Activated T-cell treated with anti-CD3 and anti-CD28 coated beads for 4 hours (primary cell): ENCODE measurements at places on chromosomes 2 and 18.

DNA sequence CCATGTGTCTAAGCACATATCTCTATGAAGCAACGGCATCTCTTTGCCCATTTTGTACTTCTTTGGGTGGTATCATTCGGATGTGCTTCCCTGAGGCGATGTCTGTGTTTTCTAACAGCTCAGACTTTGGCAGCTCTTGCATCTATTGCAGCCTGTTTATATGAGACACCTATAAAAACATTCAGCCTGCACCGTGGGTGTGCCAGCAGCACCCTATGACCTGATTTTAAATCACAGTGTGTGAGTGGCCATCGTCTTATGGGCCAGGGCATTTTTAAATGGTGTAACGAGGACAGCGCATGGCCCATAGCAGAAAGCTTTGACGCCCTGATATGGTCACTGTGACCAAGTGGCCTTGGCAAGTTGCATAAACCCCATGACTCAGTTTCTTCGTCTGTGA, 12.9 kb downstream of the NPAS2 start:
- DNase-seq = no peak

DNA sequence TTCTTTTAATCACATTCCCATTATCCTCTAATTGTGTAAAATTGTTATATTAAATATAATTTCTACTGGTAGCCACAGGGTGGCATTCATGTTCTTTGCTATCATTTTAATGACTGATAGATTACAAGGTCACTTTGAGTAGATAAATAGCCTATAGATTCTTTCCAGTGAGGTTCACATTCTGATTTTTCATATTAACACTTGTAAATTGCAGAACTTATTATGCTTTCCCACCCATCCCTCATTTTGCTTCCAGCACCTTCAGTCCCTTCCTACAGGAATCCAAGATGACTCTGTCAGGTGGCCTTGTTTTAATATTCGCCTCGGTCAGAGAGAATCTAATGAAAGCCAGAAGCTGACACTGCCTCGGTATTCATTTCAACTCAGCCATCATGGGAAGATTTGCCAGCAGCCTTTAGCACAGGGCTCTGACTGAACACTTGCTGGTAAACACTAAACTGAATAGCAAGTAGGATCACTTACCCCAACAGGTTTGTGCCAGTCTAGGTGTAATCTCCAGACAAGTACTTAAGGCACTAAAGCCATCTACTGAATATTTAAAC, 101.2 kb upstream of the FSHR start:
- no peak for DNase-seq

- DNase-seq = no peak
These were observed 761.5 kb upstream of the SOX11 start for GRCh38 chr2:4930704-4931103.

- DNase-seq = no peak
These were observed 8.9 kb upstream of the KLF11 start for GRCh38 chr2:10034333-10035052.

DNA sequence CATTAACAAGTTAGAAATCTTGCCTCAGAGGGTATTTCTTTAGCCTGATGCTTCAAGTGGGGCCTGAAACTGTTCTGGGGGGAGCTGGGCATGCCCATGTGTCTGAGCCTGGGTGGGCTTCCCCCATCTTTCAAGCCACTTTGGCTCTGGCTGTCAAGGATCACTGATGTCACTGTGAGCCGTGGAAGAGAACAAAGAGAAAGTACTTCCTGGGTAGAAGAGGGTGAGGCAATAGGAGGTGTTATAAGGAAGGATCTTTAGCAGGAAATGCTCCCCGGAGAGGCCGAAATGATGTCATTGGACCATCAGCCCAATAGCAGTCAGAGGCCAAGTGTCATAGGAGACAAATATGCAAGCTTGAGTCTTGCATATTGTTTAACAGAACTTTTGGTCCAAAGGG, 228.4 kb upstream of the MEX3C start:
- DNase-seq = no peak

- DNase-seq = no peak
These were observed 37.7 kb downstream of the NETO1 start for GRCh38 chr18:72830109-72830508.

- DNase-seq = no peak
These were observed 1.5 kb downstream of the ARL5A start for GRCh38 chr2:151826737-151827157.
